Psoas muscle (tissue), 8 donors: ENCODE measurements at places on chromosomes 5 and 9.

GRCh38 chr9:36165826-36166167 lies 3.4 kb upstream of the CCIN start:
- DNase-seq = no peak

GRCh38 chr5:82045554-82046275 lies 73.9 kb downstream of the ATG10 start:
- no peak for DNase-seq

GRCh38 chr5:141969783-141970771 lies 1.2 kb downstream of the RNF14 start:
- no peak for DNase-seq

- DNase-seq = no peak
Measured at GRCh38 chr5:16744164-16744880, 127.5 kb upstream of the RETREG1 start.

GRCh38 chr9:4829969-4830368 lies 37.2 kb downstream of the RCL1 start:
- DNase-seq = no peak

DNA sequence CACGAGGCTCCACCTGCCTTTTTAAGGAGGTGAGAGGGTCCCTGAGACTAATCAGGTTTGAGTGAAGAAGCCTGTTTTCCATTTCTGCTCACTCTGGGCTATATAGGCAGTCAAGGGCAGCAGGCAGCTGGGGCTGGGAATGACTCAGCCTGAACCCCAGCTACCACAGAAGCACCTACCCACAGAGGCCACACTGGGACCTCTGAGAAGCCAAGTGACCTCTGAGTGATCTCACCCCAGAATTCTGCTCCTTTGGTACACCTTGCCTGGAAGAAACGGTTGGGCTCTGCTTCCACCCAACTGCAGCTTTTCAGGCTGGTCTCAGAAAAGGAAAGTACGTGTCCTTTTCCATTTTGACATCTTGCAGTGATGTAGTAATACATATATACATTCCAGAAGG lies 6.8 kb downstream of the FAM219A start:
- no peak for DNase-seq

DNA sequence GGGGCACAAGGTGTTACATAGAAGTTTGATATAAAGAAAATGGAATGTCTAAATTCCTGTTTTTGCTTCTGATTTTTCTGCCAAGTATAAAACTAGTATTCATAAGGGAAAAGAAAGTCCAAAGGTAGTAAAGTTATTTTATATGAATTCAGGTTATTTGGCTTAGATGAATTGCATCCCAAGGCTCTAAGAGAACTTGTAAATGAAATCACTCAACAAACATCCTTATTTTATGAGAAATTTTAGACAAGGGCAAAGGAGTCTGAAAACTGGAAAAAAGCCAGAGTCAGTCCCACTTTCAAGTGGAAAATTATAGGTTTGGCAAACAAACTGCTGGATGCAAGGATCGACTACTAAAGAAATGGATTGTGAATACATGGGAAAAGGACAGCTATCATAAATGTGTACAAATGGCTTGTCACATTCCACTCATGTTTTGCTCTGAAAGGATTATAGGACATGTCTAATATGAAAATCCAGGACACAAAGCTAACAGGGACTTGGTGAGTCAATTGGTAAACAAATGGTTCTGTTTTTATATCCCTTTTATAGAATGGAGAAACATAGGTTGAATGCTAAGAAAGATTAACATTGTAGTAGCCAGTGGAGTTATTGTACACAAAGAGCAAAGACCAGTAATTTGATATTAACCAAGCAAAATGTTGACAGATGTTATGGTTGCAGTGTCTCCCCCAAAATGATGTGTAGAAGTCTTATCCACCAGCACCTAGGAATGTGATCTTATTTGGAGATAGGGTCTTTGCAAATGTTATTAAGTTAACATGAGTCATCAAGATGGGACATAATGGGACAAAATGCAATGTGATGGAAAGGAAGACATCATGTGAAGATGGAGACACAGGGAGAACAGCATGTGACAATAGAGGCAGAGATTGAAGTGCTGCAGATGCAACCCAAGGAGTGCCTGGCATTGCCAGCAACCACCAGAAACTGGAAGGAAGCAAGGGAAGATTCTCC lies 495.7 kb downstream of the TLE1 start:
- DNase-seq = no peak

- no peak for DNase-seq
Measured at GRCh38 chr5:132680780-132681475, 7.1 kb downstream of the IL4 start.

DNA sequence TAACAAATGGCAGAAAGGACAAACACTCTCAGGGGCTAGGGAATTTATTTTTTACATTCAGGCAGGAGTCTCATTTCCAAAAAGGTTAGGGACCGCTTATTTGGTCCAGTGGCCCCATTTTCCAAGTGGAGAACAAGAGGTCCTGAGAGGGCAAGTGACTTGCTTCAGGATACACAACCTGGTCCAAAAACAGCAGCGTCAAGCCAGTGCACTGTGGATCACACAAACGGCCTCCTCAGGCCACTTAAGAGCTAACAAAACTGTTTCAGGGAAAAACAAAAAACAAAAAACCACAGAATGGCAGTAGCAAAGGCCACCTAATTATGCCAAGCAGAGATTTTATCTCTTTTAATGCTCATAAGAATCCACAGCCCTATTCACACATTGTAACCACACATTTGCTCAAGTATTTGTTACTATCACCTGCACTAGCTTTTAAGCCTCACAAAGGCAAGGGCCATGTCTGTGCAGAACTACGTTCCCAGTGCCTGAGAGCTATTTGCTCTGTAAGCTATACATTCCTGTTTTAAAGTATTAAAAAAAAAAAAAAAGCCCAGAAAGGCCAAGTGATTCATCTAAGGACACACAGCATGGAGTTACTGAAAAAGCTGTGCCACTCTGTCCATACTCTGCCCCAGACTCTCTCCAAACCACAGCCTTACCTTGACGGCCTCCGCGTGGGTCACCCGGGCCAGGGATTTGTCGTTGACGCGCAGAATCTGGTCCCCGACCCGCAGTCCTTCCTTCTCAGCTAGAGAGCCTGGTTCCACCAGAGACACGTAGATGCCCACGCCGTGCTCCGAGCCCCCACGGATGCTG lies 1.5 kb downstream of the WHRN start:
- no peak for DNase-seq

DNA sequence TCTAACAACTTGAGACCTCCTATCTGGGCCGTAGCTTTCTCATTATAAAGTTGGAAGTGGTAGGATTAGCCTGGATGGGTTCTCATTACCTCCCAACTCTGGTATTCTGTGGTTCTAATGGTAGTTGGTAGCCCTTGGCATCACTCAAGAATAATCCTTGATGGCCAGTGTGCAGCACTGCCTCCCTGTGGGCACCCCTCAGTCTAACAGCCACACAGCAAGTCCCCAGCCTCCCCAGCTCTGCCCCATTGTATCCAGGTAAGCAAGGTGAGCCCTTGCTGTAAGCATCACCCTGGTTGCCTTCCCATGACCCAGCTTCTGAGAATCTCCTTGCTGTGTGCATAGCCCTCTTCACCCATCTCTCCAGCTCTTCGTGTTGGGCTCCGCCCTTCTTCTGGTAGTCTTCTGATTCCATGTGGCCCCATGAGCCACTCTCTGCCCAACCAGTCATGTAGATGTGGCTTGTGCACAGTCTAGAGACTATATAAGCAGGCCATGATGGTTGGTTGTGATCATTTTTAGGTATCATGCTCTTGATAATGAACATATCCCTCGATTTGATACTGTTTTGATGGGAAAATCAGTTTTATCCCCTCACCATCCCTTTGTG lies 57.6 kb upstream of the GRHPR start:
- DNase-seq = no peak

DNA sequence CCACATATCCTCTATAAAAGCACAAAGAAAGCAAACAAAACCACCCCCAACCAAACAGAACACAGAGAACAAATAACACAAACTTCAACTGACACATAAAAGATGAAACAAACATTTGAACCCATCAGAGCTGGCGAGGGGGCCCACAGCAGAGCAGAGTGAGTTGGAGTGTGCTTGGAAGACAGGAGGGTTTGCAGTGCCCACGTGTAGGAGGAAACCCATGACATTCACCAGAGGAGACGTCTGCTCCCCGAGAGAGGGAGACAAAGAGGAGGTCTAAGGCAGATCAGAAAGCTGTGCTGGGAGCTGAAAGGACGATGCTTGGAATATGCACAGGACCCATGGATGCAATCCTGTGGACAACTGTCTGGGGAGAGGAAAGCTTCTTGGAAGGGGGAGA lies 27.0 kb downstream of the MRPL36 start:
- no peak for DNase-seq

GRCh38 chr9:112382501-112383364 lies 2.8 kb downstream of the HSDL2 start:
- no peak for DNase-seq

DNA sequence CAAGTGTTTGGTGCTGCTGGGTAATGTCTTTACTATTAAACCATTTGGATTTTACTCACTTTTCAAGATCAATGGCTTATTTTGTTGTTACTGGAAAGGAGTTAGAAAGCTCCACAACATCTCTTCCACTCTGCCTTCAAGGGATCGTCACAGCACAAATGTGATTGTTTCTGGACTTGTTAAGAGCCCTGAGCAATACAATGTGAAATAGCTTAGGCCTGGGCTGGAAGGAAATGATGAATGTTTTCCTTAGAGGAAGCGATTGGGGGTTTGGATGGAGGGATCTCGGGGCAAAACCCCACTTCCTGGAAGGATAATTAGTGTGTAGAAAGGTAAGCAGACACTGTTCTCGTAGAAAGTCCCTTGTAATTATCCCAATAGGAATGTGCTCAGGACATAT lies 59.3 kb upstream of the MYO10 start:
- DNase-seq = no peak
